ENCODE measurements at places on chromosomes 1 and 21. TPM values are rescaled to one million over a fixed set of nuclear protein-coding genes. Genes with fewer than 3 reads are reported as not detected.

DNA sequence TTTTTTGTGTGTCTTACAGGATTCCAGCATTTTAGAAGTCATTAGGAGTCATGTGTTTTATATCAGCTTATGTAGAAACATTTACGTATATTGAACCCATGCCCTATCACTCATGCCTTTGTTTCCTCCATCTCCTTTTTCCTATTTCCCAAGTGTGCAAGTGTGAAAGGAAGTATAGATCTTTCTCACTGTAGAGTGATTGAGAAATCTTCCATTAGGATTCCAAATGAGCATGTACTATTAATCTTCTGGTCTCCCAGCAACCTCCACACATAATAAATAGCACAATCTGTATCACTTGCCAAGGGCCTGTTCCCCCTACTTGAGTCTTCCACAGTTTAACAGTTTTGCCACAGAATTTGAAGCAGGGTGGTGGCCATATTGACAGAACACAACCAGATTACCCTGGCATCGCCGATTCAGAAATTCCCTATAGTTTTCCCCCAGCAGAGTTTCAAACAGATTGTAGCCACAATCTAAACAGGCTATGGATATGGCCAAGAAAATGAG is 1052.8 kb downstream of the TTLL7 start:
- no peaks in the 10 kb centered on the region for H3K4me1 ChIP-seq
- no peaks in the 10 kb centered on the region for H3K27me3 ChIP-seq
- H3K4me3 ChIP-seq, result no peak overlapping the region
- H3K36me3 ChIP-seq, result no peaks in the 10 kb centered on the region
- no peak for DNase-seq
- no peak overlapping the region for H3K27ac ChIP-seq

GRCh38 chr1:3651930-3652547 is at the start of gene TP73:
Gene TP73 (plus strand): TSS chr1:3652516. CDS start chr1:3682366, 29,850 bp downstream.
- peak; percentile 78 for DNase-seq
- H3K4me3 ChIP-seq, result no peak within 1 kb of the TSS
- H3K4me1 ChIP-seq, result no peaks in the 10 kb centered on the region
- H3K27ac ChIP-seq, result no peak within 1 kb of the TSS
- no peaks in the 10 kb centered on the region for H3K27me3 ChIP-seq
- H3K36me3 ChIP-seq, result no peaks in the 10 kb centered on the region

- no peaks in the 10 kb centered on the region for H3K36me3 ChIP-seq
- H3K27ac ChIP-seq, result no peak overlapping the region
- H3K4me3 ChIP-seq, result no peak overlapping the region
- no peaks in the 10 kb centered on the region for H3K4me1 ChIP-seq
These were observed 308.8 kb downstream of the COL11A1 start for GRCh38 chr1:102799496-102799895.

DNA sequence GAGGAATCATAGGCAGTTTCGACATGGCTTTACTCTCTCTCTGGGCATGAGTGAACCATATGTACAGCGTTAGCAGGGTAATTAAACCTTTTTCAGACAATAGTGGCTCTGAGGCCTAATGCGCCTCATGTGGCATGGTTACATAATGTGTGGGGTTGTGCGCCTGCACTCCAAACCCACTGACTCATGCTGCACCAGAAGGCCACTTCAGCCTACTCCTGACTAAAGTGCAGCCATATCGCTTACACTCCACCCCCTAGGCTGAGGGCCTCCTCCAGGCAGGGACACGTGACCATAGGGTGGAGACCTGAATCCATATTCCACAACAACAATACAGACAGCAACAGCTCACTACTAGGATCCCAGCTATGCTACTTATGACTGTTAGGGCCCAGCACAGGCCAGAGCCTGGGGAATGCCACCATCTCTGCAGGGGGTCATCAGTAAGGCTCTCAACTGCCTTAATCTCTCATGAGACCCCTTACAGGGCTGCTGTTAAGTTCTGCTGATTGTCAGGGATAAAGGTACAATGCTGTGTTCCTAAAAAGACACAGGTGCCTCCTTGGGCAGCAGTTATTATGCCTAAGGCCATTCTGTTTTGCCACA is 13.4 kb upstream of the ODF2L start:
- no peak overlapping the region for H3K27ac ChIP-seq
- no peaks in the 10 kb centered on the region for H3K36me3 ChIP-seq
- no peak overlapping the region for H3K4me3 ChIP-seq
- no peaks in the 10 kb centered on the region for H3K4me1 ChIP-seq
- no peak for DNase-seq
- H3K27me3 ChIP-seq, result no peaks in the 10 kb centered on the region

DNA sequence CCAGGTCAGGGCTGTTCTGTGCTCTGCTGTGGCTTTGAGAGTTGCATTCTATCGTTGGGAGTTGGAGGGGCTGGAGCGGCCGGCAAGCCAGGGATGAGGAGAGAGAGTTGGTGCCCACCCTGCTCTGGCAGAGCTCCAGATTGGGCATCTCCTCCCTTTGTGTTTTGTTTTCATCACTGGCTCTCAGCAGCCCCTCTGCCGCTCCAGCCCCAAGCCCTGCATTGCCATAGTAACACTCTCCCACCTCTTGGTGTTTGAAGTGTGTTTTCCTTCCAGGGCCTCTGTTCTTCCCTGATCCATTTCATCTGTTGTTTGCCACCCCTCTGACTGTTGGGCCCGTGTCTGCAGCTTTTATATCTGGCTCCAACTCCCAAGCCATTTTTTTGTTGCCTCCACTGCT is 152.7 kb downstream of the URB2 start:
- no peak overlapping the region for H3K27ac ChIP-seq
- H3K4me1 ChIP-seq, result no peaks in the 10 kb centered on the region
- H3K36me3 ChIP-seq, result no peaks in the 10 kb centered on the region
- H3K4me3 ChIP-seq, result no peak overlapping the region

- no peaks in the 10 kb centered on the region for H3K27me3 ChIP-seq
- H3K36me3 ChIP-seq, result no peaks in the 10 kb centered on the region
- no peak for DNase-seq
- H3K4me1 ChIP-seq, result no peaks in the 10 kb centered on the region
- no peak overlapping the region for H3K27ac ChIP-seq
These were observed 7.4 kb downstream of the JAM2 start for GRCh38 chr21:25646474-25646873.

- H3K4me3 ChIP-seq, result no peak overlapping the region
- no peak for DNase-seq
- H3K27me3 ChIP-seq, result peaks cover 3% of the 10 kb centered on the region
- no peak overlapping the region for H3K27ac ChIP-seq
- H3K36me3 ChIP-seq, result no peaks in the 10 kb centered on the region
- no peaks in the 10 kb centered on the region for H3K4me1 ChIP-seq
These were observed 337.7 kb downstream of the SIPA1L2 start for GRCh38 chr1:232292239-232292638.

DNA sequence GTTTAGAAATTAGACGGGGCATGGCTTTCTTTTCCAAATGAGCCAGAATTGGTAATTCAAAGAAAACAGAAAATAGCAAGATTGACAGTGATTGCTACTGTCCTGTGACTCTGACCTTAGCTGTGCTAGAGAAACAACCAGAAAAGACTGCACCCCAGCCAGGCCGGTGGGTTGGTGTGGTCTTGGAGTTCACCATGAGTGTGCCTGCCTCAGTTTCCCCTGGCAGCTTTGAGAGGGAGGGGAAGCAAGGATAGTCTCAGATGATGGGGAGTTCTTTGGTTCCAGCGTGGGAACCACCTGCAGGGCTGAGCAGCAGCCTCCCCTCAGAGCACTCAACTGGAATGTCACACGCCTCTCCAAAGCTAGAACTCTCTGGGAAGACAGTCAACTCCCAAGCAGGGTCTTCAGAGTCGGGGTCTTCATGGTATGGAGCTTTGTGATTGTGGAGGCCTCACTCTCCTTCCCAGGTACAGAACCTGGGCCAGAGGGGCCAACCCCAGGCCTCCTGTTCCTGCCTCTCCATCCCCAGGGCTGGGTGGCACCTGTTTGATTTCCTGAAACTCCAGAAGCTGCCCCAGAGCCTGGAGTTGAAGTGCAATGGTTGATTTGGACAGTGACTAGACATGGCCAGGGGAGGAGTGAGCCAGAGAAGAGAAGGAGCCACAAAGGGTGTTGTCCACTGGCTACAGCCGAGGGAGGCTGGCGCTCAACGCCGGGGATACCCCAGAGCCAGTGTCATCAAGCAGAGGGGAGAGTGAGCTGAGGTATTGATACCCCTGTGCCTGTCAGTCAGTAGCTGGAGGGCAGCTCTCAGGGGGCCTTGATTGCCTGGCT is 35.7 kb downstream of the SIM2 start:
- no peak for DNase-seq
- no peaks in the 10 kb centered on the region for H3K36me3 ChIP-seq
- no peaks in the 10 kb centered on the region for H3K27me3 ChIP-seq
- H3K27ac ChIP-seq, result no peak overlapping the region

DNA sequence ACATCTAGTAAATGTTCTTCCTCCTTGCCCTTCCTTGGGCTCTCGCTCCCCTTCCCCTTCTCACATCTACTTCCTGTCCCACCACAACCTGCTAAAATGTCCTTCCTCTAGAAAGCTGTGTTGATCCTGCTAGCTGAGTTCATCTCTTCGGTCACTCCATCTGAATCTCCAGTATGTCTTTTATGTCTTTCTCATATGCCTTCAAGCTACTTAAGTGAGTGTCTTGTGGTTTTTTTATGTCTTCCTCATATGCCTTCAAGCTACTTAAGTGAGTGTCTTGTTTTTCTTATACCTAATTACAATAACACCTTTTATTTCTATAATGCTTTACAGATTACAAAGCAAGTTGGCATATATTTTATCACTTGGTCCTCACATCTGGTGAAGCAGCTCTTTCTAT is 33.9 kb downstream of the CSF1 start:
- DNase-seq, result no peak
- H3K27ac ChIP-seq, result no peak overlapping the region
- H3K36me3 ChIP-seq, result no peaks in the 10 kb centered on the region
- no peaks in the 10 kb centered on the region for H3K4me1 ChIP-seq
- no peaks in the 10 kb centered on the region for H3K27me3 ChIP-seq

- DNase-seq, result no peak
- no peak overlapping the region for H3K4me3 ChIP-seq
- peaks cover 3% of the 10 kb centered on the region for H3K36me3 ChIP-seq
- no peaks in the 10 kb centered on the region for H3K27me3 ChIP-seq
- H3K27ac ChIP-seq, result no peak overlapping the region
- H3K4me1 ChIP-seq, result no peaks in the 10 kb centered on the region
These were observed 11.5 kb upstream of the BGLAP start for GRCh38 chr1:156230473-156230837.

- H3K4me1 ChIP-seq, result no peaks in the 10 kb centered on the region
- no peak overlapping the region for H3K4me3 ChIP-seq
- no peak for DNase-seq
- H3K27ac ChIP-seq, result no peak overlapping the region
These were observed 115.1 kb downstream of the SETD4 start for GRCh38 chr21:35945089-35945671.

- H3K27me3 ChIP-seq, result no peaks in the 10 kb centered on the region
- no peak for DNase-seq
- no peak overlapping the region for H3K4me3 ChIP-seq
- H3K27ac ChIP-seq, result no peak overlapping the region
- peaks cover 3% of the 10 kb centered on the region for H3K36me3 ChIP-seq
- H3K4me1 ChIP-seq, result no peaks in the 10 kb centered on the region
These were observed 241.8 kb upstream of the MAP1LC3C start for GRCh38 chr1:242240691-242241090.

DNA sequence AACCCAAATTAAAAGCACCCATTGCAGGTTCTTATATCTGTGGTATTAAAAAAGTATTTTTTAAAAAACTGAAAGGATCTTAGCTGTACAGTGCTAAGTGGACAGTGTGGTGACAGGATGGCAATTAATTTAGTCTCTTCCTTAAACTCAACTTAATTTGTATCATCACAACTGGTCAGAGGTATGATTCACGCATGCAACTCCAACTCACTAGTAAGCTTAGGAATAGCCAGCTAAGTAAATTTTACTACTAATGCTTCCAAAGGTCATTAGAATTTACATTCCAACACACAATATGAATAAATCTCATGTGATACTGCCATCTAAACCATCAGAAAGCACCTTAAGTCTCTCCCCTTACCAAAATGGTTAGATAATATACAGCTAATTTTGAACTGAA is 35.4 kb downstream of the ENAH start:
- H3K4me1 ChIP-seq, result peaks cover 2% of the 10 kb centered on the region
- H3K36me3 ChIP-seq, result no peaks in the 10 kb centered on the region
- no peak for DNase-seq
- H3K4me3 ChIP-seq, result no peak overlapping the region
- no peaks in the 10 kb centered on the region for H3K27me3 ChIP-seq

DNA sequence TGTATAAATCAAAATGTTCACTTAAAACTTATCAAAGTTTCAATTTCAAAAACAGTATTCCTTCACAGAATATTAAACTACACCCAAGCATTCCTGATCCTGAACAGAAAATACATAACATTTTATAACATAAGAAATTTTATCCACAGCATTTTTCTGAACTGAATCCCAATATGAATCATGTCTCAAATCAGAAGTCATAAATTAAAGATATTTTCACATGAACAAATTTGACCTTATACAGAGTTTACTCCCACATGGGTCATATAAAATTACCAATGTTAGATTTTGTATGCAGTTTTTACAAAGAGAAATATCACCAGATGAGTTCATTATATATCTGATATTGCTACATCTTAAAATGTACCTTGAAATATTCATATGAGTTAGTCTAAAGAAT is 48.6 kb upstream of the ASPM start:
- H3K4me1 ChIP-seq, result peaks cover 2% of the 10 kb centered on the region
- no peaks in the 10 kb centered on the region for H3K27me3 ChIP-seq
- H3K36me3 ChIP-seq, result no peaks in the 10 kb centered on the region
- no peak overlapping the region for H3K4me3 ChIP-seq

The EPHA10 gene
- 0.12 TPM for total RNA-seq

The RPL22 gene
- 309 TPM for total RNA-seq

The ILDR2 gene
- 0.66 TPM for total RNA-seq

The MT1HL1 gene
- total RNA-seq, result not detected

The PLPPR4 gene
- total RNA-seq, result 7.2 TPM

The COL18A1 gene
- 301 TPM for total RNA-seq

All from aorta (tissue), 5 donors.